T-helper 1 cell (primary cell): ENCODE measurements at places on chromosomes 12 and 14.

DNA sequence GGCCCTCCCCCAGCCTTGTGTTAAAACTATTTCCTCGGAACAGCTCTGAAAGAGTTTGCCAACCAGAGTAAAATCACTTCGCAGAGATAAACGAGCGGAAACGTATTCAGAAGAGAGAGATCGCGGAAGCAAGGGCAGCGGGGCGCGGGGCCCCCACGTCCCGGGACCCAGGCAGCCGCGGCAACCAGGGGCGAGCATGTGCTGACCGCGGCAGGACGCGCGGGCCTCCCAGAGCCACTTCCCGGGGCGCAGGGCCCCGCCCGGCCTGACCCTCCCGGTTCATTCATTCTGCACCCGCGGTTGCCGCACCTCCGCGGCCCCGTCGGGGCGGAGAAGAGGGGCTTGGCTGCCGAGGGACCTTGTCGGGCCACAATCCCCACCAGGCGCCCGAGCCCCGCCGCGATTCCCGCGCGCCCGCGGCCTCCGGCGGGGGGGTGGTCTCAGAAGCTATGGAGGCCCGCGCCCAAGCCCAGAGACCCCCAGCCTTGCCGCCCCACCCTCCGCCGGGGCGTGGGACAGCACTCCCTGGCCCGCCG lies 598 bp downstream of the UBE2N start:
- peak; percentile 36 for DNase-seq

DNA sequence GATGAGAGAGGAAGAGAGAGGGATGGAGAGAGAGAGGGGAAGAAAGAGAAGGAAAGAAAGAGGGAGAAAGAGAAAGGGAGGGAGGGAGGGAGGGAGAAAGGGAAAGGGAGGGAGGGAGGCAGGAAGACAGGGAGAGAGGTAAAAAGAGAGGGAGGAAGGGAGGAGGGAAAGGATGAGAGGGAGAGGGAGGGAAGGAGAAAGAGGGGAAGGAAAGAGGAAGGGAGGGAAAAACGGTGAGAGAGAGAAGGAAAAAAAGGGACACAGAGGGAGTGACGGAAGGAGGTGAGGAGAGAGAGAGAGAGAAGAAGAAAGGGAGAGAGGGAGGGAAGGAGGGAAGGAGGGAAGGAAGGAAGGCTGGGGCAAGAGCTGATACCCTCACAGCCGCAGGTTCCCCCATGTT lies 56.8 kb downstream of the FOXN3 start:
- no peak for DNase-seq

DNA sequence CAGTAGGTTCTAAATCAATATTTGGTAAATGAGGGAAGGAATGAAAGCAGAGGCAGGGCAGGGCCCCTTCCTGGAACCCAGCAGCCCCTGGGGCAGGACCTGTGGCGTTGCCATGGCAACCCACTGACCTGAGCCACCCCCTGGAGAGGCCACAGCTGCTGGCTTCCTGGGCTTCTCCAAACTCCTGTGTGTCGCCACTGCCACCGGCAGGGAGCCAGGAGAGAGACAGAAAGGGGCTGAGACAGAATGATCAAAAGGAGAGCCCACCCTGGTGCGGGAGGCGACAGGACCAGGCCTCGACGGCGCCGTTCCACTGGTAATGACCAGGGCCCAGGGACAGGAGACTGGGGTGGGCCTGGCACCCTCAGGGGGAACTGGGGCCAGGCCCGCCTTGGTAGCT lies 18.2 kb downstream of the RFX4 start:
- DNase-seq = no peak

DNA sequence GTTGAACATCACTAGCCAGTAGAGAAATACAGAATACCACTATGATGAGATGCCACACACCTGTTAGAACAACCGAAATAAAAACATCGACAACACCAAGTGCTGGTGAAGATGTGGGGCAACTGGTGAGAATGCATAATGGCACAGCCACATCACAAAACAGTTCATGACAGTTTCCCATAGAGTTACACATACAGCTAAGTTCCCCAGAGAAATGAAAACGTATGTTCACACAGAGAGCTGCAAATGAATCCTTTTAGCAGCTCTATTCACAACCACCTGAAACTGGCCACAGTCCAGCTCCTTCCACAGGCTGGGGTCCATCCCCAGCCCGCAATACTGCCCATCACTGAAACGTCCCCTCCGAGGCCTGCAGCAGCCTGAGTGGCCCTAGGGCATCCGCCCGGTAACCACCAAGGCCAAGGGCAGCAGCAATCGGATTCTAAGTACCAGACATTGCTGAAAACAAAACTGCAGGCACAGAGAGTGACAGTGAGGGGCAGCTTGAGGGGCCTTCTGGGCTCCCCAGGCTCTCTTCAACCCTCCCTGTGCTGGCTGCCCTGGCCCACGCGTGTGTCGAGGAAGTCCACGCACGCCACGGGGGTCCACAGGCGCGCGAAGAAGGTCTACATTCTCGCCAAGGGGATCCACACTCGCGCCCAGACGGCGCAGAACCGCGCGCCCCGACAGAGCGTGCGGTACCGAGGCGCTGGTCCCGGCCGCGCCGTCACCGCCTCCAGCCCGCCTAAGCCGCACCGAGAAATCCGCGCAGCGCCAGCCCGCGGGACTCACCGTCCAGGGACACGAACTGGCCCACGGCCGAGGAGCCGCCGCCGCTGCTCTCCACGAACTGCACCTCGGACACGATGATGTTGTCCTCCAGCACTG lies 903 bp downstream of the BRF1 start:
- peak; percentile 13 for DNase-seq

GRCh38 chr12:3296409-3296701 lies 194.6 kb upstream of the PRMT8 start:
- DNase-seq = no peak

DNA sequence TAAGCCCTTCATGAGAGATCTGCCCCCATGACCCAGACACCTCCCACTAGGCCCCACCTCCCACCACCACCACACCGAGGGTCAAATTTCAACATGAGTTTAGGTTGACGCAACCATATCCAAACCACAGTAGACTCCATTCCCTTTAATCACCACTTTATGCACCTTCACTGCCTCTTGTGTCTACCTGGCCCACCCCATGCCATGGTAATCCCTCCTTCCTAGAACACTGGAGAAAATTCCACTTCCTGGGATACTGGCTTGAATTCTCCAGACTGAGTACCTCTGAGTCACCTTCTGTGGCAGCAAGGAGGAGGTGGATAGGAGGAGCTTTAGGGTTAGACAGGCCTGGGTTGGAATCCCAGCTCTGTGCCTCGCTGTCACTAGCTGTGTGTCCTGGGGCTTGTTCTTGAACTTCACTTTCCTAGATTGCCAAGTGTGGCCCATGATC lies 26.1 kb upstream of the CIPC start:
- no peak for DNase-seq

GRCh38 chr12:7542046-7542445 lies 38.5 kb upstream of the CD163 start:
- DNase-seq = no peak

GRCh38 chr14:56150645-56151345 lies 32.6 kb downstream of the PELI2 start:
- DNase-seq = no peak

DNA sequence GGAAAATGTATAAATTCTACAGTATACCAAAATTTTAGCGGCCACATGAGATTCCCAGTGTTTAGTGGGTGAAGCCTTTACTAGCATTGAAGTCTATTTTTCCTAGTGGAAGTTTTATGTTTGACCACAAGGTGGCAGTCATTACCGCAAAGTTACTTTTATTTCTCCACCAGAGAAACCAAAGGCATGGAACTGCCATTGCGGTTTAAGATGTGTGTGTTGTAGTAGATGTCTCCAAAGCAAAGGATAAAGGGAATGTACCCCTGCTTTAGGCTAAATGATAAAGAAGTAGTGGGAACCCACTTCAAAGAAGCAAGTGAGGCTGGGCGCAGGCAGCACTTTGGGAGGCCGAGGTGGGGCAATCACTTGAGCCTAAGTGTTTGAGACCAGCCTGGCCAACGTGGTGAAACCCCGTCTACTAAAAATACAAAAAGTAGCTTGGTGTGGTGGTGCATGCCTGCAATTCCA lies 140.5 kb downstream of the PRKCH start:
- peak; percentile 60 for DNase-seq
